ENCODE measurements at places on chromosomes 12 and 14.
A peak's percentile ranks its signal among the peaks of the same experiment; 100 is the strongest.

DNA sequence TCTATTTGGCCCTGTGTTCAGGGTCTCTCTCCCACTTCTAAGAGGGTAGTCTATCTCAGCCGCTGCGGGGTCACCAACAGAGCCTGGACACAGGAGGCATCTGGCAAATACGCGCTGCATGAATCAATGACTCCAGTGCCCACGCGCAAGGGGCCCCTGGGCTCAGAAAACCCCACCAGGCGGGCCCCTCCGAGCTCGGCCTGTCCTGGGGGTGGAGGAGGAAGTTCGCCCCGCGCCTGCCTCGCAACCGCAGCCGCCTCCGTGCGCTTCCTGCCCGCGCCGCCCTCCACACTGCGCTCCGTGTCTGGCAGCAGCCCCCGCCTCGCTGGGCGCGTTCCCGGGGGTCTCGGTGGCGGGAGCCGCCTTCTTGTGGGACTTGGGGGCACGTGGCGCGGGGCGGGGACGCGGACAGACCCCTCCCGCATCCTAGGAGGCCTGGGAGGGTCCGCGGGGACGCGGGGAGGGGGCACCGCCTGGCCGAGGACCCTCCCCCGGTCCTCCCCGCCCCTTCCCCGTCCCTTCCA, 811 bp upstream of the FBRSL1 start:
- DNase-seq: no peak

DNA sequence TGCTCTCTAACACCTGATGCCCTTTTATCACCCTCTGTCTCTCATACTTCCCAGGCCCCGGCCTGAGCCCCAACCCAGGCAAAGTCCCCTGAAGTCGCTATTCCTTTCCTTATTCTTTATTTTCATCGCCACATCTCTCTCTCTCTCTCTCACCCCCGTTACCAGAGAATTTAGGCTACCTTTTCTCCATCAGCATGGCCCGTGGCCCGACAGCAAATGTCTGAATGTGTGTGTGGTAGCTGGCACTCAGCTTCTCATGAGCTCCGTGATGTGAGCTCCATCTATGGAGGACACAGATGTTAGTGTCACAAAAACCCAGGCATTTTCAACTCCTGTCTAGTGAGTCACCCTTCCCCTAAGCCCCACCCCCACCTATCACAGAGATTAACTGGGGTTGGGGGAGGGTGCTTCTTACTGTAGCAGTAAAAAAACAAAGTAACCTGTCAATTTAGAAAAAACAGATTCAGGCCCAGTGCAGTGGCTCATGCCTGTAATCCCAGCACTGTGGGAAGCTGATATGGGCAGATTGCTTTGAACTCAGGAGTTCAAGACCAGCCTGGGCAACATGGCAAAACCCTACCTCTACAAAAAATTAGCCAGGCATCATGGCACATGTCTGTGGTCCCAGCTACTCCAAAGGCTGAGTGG, 53.8 kb downstream of the VCPKMT start:
- peak; percentile 55 for DNase-seq

DNA sequence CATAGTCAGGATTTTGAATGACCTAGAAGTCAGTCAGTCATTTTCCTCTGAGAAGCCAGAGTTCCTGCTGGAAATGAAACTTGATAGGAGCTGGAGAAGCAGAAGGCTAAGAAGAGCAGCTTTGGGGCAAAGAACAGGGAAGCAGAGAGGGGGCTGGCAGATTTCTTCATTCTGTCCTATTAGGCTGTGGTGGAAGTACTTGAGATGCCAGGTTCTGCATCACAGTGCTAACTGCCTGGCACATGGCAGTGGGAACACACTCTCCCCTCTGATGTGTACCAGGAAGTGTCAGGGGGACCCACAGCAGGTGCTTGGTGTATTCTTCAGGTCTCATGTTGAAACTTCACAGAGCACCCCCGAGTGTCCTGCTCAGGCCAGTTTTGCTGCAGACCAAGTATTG, 61.0 kb downstream of the SUSD6 start:
- no peak for DNase-seq

DNA sequence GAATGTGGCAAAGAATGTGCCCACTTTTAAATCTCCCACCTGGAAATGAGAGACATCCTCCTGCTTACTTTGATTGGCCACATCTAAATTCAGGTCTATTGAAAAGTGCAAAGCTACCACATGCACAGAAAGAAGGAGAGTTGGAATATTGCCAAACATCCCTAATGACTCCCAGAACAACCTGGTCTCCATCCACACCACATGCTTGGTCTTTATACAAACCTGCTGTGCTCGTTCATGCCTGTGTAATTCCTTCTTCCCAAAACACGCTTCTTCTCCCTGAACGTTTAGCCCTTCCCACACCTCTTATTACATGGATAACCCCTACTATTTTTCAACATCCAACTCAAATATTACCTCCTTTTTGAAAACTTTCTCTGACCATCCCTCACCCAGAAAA, 66.2 kb upstream of the BCL2L14 start:
- DNase-seq: peak; percentile 34

DNA sequence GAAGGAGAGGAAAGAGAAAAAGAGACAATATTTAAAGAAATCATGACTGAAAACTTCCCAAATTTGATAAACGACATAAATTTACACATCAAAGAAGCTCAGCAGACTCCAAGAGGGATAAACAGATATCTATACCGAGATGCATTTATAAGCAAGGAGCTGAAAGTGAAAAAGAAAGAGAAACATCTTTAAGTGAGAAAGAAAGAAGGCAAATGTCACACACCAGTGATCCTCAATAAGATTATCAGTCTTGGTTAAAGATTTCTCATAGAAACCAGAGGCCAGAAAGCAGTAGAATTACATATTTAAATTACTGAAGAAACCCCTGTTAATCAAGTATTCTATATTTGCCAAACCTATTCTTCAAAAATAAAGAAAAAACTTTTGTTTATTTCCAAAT, 424.2 kb downstream of the SLC16A7 start:
- no peak for DNase-seq

- no peak for DNase-seq
These were observed 3.6 kb downstream of the SLC25A29 start for GRCh38 chr14:100302616-100303015.

DNA sequence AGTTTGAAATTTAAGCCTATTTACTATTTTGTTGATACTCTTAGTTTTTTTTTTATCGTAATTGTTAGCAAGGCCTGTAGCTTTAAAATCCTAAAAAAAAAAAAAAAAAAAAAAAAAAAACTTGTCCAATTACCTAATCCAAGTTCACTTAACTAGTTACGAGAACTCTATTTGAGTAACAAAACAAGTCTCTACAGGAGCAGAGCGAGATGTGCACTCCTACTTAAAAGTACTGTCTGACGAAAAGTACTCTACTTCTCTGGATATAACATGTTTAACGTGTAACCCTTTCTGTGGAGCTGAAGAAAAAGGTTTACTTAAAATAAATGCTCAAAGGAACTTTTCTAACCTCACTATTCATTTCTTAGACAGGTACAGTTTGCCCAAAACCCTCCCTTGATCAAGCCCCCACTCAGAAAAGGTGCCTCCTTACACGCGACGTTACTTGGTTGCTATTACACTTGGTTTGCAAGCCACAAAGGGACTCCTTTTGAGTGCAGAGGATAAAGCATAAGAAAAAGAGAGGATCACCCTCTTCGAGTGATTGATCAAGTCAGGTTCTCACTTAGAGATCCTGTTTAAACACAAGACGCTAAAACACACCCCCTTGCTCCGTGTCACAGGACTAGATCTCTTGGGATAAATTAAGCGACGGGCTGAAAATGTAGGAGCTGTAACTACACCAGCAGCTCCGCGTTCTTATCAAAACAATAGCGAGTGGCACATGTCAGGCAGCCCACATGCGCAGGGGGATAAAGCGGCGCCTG, 2.2 kb downstream of the BAZ1A start:
- no peak for DNase-seq
